ENCODE measurements at places on chromosomes 2 and 18.

GRCh38 chr2:239322416-239323086 is 78.3 kb downstream of the HDAC4 start:
- no peak for DNase-seq

GRCh38 chr2:181183878-181184542 is 203.6 kb downstream of the UBE2E3 start:
- DNase-seq: no peak

DNA sequence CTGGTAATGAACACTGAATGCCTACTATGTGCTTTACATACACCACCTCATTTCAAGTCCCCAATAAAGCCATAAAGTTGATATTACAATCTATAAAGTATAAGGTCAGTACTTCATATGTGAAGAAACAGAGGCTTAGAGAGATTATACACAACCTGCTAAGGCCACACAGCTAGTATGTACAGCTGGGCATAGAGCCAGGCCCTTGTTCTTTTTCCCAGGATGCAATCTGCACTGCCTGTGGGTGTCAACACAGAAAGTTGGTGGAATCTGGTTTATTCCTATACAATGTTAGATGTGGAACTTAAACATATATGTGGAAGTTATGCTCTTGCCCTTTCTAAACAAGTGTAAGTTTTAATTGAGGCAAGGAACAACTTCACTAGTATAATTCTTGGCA is 32.8 kb downstream of the INSIG2 start:
- no peak for DNase-seq

- no peak for DNase-seq
Observed at GRCh38 chr2:201320257-201320656, 36.9 kb downstream of the FLACC1 start.

DNA sequence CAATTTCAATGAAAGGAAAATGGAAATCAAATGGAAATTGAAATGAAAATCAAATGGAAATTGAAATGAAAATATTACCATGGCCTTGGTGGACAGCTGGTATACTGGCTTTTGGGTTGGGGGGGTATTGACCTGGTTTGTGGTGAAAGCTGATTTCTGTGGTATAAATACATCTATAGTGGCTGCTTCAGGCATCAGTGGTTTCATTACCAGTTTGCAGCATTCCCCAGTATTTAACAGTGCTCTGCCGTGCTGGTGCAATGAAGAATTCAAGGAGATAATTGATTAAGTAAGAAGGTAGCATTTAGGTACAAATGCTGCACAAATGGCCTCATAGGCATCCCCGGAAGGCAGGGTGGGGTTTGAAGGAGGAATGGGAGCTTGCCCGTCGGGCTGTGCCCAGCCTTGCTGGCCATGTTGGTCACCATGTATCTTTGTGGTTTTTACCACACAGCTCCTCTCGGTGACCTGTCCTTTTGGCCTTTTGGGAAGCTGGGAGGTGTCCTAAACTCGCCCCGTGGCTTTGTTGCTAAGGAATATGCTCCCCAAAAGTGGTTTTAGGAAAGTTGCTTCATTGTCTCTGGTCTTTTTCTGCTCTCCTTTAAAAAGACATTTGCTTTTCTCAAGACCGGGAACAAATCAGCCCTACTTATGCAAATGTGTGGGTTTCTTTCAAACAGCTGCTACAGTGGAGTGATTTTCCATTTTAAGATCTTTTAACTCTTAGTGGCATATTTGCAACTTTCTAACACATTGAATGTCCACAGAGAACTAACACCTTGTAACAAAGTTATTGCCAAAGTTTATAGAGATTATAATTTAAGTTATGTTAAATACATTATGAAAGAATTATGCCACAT is 28.6 kb downstream of the SNTG2 start:
- peak; percentile 77 for DNase-seq

- no peak for DNase-seq
Observed at GRCh38 chr2:227428731-227429285, 41.1 kb upstream of the SCYGR1 start.

DNA sequence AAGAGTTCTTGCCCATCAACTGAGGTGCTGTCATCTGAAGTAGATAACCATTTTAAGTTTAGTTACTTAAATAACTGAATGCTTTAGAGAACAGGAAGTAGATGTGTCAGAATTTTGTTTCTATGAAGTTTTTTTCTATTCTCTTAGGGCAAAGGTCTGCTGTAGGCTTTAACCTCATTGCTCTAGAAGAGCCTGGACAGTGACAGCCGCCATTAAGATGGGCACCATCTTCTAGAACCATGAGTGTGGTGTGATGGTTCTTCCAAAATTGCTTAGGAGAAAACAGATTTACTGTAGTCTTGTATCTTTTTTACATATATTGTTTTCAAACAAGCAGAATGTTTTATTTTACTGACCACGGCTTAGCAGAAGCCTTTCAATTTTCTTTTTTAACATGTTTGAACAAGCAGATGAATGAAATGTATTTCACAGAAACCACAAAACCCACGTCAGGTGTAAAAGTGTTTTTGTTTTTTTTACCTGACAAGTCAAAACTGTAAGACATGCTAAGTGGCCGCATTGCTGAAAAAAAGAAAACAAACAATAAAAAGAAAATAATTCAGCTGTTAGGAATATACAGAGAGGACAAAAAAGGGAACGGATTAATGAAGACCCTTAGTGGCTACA is 77.9 kb downstream of the PRELID3A start:
- DNase-seq: no peak

- no peak for DNase-seq
Observed at GRCh38 chr18:21115519-21116411, 4.2 kb upstream of the ROCK1 start.

- no peak for DNase-seq
Observed at GRCh38 chr2:11949732-11950523, 203.5 kb downstream of the LPIN1 start.

DNA sequence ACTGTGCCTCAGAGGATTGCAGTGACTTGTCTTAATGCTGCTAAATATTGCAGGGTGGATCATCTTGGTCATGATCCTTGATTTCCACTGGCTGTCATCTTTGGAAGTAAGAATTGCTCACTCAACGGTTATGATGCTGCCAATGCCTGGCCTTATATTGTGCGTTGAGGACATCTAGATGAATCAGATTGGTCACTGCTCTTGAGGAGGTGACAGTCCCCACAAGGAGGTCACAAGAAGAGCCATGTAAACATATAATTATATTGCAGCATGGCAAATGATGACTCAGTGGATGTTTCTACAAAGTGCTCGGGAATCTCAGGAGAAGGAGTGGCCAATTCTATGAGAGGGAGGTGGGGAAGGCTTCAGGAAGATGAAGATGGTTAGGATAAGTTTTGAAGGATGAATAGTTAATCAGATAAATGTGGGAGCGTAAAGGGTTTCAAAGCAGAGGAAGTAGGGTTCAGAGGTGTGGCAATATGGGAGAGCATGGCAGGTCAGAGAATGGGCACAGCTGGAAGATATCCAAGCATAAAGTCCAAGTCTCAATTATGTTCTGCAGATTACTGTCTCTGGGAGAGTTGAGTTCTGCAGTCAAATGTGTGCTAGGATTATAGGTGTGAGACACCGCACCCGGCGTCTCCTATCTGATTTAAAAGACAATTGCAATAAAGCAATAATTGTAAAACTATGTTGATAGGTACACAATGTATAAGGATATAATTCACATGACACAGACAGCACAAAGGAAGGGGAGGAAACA is 21.3 kb upstream of the TMEM131 start:
- no peak for DNase-seq

GRCh38 chr2:43032213-43033015 is 194.0 kb downstream of the ZFP36L2 start:
- DNase-seq: no peak

- DNase-seq: no peak
Observed at GRCh38 chr2:232235716-232236115, 142.8 kb upstream of the ALPP start.

DNA sequence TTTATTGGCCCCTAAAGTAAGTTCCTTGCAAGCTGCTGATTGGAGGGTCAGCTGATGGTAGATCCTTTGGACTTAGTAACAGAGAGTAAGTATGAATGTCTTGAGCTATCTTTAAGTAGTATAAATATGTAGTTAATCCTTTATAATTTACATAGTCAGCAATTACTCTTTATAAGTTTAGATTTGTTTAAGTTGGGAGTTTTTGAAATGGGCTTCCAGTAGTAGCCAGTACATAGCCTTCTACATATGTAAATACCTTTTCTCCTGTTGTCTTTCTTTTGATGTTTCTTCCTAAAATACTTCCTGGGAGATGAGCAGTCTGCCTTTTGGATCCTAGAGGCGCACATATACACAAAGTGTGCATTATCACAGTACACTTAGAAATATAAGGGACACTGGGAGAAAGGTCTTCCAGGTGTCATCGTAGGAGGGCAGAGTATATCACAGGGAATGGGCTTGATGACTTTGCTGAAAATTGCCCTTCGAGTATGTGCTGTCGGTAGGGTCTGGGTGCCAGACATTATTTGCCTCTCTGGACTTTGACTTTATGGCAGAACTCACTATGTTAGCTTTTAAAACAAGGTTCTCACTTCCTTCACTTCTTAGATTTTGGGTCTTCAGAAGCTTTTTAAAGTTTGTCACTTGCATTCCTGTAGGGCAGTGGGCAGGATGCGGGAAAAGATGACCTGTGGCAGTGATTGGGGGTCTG is 21.6 kb downstream of the TTLL4 start:
- no peak for DNase-seq
